Esophagus squamous epithelium (tissue), 5 donors: ENCODE measurements at places on chromosomes 7 and 10. TPM values are rescaled to one million over a fixed set of nuclear protein-coding genes. Genes with fewer than 3 reads are reported as not detected.

The TMEM196 gene
- not detected for total RNA-seq

The NPC1L1 gene
- total RNA-seq, result 0.08 TPM

The SUMF2 gene
- total RNA-seq, result 77.3 TPM

The ADAM8 gene
- total RNA-seq, result 3.3 TPM

The PRSS1 gene
- not detected for total RNA-seq

GRCh38 chr7:135386776-135387175 is 123.1 kb downstream of the CNOT4 start:
- H3K27ac ChIP-seq, result no peak overlapping the region
- DNase-seq, result no peak

DNA sequence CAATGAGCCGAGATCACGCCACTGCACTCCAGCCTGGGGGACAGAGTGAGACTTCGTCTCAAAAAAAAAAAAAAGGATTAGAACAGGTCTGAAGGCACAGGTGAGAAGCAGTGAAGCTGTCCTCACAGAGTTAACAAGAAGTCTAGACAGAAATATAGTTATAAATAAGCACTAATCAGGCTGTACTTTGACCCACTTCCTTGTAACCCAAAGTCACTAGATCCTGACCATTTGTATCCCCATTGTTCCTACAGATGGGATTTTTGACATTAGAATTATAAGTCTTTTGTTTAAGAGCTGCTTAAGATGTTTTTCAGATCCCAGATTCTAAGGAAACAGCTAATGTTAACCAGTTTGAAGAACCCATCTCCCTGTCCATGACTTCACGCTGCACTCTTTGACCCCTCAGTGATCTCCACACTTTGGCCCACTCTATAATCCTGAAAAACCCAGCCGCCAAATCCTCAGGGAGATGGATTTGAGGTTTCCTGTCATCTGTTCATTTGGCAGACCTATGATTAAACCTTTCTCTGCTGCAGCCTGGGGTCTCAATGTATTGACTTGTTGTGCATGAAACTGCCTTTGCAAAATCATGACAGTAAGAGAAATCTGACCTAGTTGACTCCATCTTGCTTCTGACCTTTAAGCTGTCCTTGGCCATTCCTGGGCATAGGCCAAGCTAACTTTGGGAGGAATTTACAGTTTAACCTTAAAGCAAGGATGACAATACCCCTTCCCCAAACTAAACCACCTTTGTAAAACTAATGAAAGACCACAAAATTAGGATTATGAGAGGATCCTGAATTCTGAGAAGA is 11.4 kb downstream of the SSMEM1 start:
- H3K4me3 ChIP-seq, result no peak overlapping the region
- no peaks in the 10 kb centered on the region for H3K4me1 ChIP-seq
- H3K27ac ChIP-seq, result no peak overlapping the region
- DNase-seq, result no peak
- H3K36me3 ChIP-seq, result no peaks in the 10 kb centered on the region

- no peak for DNase-seq
- H3K27me3 ChIP-seq, result no peaks in the 10 kb centered on the region
- no peak overlapping the region for H3K27ac ChIP-seq
- no peak overlapping the region for H3K4me3 ChIP-seq
- no peaks in the 10 kb centered on the region for H3K36me3 ChIP-seq
- H3K4me1 ChIP-seq, result no peaks in the 10 kb centered on the region
Observed at GRCh38 chr7:135263321-135263970, 29.8 kb downstream of the STRA8 start.

- DNase-seq, result no peak
- no peaks in the 10 kb centered on the region for H3K36me3 ChIP-seq
- no peaks in the 10 kb centered on the region for H3K27me3 ChIP-seq
- H3K4me1 ChIP-seq, result no peaks in the 10 kb centered on the region
- no peak overlapping the region for H3K4me3 ChIP-seq
Observed at GRCh38 chr10:11638055-11638698, 26.7 kb upstream of the USP6NL start.

DNA sequence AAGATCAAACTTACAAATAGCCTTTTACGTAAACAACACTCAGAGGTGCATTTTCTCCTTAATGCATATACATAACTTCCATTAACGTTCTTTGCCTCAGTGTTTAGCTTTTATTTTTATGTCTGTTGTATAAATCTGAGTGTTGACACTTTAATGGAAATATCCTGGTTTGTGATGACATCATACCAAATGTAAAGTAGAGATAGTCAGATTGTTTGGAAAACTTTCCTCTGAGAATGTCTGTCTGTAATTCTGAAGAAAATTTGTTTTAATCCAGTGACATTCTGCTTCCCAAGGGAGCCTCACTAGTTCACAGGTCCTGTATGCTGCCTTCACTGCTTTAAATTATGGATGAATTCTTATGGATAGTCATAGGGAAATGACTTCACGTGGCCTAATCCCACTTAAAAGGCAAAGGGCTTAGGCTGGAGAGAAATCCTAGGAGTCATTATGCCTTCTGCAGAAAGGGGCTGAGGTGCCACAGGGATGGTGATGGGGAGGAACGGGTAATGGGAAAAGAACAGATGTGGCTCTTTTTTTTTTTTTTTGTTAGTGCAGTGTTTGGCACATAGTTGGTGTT is 93.2 kb downstream of the DNAJB9 start:
- no peaks in the 10 kb centered on the region for H3K27me3 ChIP-seq
- no peak for DNase-seq
- H3K4me1 ChIP-seq, result no peaks in the 10 kb centered on the region

- no peaks in the 10 kb centered on the region for H3K27me3 ChIP-seq
- peaks cover 31% of the 10 kb centered on the region for H3K4me1 ChIP-seq
- H3K4me3 ChIP-seq, result no peak overlapping the region
- no peaks in the 10 kb centered on the region for H3K36me3 ChIP-seq
- H3K27ac ChIP-seq, result no peak overlapping the region
Observed at GRCh38 chr10:4355350-4355749, 470.7 kb upstream of the AKR1E2 start.

GRCh38 chr7:156780724-156781455 is 112.1 kb downstream of the LMBR1 start:
- no peaks in the 10 kb centered on the region for H3K4me1 ChIP-seq
- no peak overlapping the region for H3K4me3 ChIP-seq
- no peak overlapping the region for H3K27ac ChIP-seq
- DNase-seq, result no peak
- no peaks in the 10 kb centered on the region for H3K36me3 ChIP-seq

DNA sequence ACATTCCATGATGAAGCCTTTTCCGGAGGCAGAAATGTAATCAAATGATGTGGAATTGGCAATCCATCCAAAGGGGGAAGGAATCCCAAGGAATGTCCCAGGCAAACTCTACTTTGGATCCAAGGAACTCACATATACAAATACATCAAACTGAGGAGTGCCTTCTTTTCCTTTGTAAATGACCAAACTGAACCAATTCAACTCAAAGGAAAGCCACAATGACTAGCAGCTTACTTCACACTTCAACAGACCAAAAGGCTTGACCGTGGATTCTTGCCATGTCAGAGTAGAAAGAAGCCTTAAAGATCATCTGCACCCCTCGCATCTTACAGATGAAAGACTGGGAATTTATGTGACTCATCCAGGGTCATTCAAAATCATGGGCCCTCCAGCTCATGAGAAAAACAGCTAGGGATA is 79.7 kb upstream of the MACROH2A2 start:
- no peaks in the 10 kb centered on the region for H3K27me3 ChIP-seq
- H3K4me3 ChIP-seq, result no peak overlapping the region
- no peak for DNase-seq
- H3K27ac ChIP-seq, result no peak overlapping the region
- no peaks in the 10 kb centered on the region for H3K36me3 ChIP-seq

GRCh38 chr10:105291571-105291970 is 650.5 kb downstream of the SORCS3 start:
- no peaks in the 10 kb centered on the region for H3K36me3 ChIP-seq
- no peak overlapping the region for H3K4me3 ChIP-seq
- H3K4me1 ChIP-seq, result no peaks in the 10 kb centered on the region
- no peaks in the 10 kb centered on the region for H3K27me3 ChIP-seq

DNA sequence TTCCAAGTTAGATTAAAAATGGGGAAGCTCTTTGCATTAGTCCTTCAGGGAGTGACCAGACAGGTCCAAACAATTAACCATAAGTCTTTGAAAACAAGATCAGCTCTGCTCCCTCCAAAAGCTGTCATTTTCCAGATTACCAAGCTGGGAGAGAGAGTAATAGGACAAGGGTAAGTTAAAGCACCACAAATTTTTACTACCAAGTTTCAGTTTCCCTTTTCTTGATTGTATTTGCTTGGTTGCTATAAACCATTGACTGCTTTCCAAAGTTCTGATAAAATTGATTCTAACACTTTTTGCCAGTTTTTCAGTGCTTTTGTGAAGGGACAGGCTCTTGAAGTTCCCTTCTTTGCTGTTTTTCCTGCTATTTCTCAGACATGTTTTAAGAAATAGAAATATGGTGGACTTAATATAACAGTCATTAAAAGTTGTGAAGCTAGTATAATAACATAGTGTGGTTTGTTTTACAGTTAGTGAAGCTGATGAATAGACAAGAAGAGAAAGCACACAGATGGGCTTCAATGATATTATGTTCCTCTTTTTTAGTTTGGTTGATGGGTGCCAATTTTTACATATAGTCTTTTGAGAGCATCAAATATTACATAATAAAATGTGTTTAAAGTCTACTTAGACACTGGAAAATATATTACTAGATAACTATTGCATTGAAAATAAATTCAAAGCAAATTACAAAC is 40.0 kb upstream of the ZNF365 start:
- no peak overlapping the region for H3K4me3 ChIP-seq
- no peaks in the 10 kb centered on the region for H3K36me3 ChIP-seq
- DNase-seq, result no peak
- no peaks in the 10 kb centered on the region for H3K4me1 ChIP-seq
- H3K27ac ChIP-seq, result no peak overlapping the region
